ENCODE measurements at places on chromosomes 7 and 10.

- DNase-seq = no peak
These were observed 81.0 kb downstream of the SNX10 start for GRCh38 chr7:26372704-26373103.

DNA sequence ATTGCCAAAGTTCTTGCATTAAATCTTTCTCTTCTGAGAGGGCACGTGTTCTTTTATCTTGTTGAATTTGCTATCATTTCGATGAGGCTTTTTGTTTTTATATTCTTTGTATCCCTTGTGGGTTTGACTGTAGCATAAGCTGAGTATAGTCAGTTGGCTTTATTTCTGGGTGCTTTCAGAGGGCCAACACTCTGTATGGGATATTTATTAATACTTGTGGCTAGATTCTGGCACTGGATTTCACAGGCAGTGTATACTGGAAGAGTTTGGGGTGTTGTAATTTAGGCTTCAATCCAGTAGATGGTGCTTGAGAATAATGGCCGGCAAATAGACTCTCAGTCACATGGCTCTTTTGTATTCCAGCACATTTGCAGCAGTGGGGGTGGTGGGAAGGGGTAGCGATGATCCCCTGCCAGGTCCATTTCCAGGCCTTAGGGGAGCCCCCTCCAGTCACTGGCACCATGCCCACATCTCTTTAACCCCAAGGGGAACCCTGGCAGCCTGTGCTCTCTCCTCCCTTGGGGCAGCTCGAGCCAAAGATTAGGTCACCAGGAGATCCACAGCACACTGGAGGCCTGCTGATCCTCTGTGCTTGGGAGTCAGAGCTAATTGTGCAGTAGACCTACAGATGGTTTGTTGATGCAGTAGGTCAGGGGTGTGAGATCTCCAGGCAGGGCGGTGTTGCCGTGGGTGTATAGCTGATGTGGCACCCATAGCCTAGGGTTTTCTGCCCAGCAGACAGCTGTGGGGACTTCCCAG is 81.8 kb downstream of the PTPN20 start:
- no peak for DNase-seq

DNA sequence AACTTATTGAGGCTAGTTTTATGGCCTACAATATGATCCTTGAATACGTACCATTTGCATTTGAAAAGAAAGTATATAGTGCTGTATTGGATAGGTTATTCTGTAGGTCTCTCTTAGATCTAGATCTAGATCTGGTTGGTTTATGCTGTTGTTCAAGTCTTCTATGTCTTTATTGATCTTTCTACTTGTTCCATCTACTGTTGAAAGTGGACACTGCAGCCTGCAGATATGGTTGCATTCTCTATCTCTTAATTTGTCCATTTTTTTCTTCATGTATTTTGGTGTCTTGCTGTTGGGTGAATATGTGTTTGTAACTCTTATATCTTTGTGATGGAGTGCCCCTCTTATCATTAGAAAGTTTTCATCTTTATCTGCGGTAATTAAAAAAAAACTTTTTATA is 139.4 kb upstream of the PCDH15 start:
- no peak for DNase-seq

- DNase-seq = no peak
These were observed 633.2 kb upstream of the NRP1 start for GRCh38 chr10:33967606-33968120.

GRCh38 chr10:113921561-113922370 is 67.3 kb downstream of the NHLRC2 start:
- no peak for DNase-seq

DNA sequence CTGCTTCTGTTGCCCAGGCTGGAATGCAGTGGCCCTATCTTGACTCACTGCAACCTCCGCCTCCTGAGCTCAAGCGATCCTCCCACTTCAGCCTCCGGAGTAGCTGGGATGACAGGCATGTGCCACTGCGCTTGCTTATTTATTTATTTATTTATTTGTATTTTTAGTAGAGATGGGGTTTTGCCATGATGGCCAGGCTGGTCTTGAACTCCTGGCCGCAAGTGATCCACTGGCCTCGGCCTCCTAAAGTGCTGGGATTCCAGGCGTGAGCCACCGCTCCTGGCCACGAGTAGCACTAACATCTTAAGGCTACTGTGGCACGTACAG is 70.9 kb downstream of the CARD11 start:
- DNase-seq = peak; percentile 45

DNA sequence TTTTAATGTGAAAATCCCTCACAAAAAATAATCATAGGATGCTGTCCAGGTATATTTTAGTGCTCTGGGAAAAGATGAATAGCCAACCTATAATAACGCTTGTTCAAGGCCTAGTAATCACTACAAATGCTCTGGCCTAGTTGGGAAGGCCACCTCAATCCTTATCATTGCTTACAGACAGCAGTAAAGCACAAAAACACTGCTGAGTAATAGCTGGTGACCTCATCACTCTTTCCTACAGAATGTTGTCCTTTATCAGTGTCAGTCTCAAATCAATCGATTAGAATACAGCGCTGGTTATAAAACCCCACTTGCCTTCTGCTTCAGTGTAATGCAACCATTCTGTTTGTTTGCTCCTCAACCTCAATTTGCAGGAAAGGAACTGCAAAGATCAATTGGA is 72.6 kb upstream of the STEAP1 start:
- DNase-seq = no peak

GRCh38 chr7:24406053-24406788 is 122.2 kb downstream of the NPY start:
- DNase-seq = no peak

DNA sequence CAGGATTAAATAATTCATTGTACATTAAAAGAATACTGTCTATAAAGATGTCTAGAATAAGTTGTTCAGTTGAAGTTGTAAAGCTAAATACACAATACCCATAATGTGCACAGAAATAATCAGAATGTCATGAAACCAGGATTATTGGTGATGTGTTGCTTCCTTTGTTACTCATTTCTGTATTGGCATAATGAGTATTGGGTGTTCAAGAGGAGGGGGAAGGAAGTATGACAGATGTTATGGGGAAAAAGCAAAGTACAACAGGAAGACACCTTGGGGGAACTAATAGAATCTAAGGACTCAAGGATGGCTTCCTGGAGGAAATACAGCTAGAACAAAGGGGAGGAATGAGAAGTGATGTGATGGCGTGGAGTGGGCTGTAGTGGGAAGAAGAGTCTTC is 15.0 kb downstream of the ANKRD1 start:
- DNase-seq = no peak

DNA sequence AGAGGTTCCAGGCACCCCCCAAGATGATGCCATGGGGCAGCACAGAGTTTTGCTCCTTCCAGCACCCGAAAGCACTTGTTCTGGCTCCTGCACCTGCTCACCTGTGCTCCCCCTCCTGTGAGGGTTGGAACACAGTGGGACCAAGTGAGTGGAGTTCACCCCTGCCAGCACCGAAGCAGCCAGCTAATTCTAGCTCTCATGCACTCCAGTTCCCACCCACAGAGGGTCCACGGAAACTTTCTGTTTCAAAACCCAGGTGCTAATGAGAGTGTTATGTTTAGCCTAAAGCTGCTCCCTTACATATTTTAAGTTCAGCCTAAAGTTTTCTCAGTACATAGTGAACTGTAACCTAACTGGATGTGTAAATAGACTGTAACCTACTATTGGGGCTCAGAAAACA is 42.6 kb upstream of the SLC35G1 start:
- DNase-seq = no peak

DNA sequence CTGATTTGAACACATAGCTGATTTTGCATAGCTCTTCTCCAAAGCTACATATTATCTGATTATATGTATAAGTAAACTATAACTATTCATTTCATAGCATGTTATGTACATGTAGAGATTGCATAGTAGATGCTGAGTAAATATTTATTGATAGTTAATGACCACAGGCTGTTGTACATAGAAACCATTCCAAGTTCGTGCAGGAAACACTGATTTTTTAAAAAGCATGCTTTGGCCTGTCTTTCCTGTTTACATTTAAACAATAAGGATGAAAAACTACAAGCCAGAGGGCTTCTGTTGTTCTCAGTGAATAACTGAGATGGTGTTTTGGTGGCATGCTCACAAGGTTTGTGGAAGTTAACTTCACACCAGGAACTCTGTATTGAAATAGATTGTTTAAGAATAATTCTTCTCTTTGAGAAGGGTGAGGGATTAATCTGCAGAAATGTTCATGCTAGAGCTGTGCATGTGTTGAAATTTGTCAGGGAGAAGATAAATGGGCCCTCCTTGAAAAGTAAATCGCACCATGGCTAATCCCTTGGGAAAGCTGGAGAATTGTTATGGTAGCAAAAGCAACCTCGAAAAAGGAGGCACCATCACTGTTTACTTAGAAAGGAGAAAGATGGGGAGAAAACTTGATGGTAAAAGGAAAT is 120.2 kb upstream of the SP8 start:
- no peak for DNase-seq

DNA sequence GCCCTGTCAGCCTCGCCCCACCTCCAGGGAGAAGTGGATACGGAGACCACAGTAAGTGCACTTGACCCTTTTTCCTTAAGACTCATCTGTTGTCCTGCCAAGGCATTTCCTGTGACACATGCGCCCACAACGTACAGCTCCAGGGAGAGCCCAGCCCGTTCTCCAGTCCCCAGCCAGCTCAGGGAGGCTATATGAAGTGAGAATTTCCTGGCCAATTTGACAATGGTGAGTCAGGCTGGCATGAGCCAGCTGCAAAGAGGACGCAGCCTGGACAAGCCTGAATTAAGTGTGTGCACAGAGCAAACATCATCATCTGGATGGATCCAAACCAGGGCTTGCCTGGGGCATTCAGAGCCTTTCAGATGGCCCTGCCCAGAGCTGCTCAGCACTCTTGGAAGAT is 244.8 kb downstream of the KCNMA1 start:
- no peak for DNase-seq

DNA sequence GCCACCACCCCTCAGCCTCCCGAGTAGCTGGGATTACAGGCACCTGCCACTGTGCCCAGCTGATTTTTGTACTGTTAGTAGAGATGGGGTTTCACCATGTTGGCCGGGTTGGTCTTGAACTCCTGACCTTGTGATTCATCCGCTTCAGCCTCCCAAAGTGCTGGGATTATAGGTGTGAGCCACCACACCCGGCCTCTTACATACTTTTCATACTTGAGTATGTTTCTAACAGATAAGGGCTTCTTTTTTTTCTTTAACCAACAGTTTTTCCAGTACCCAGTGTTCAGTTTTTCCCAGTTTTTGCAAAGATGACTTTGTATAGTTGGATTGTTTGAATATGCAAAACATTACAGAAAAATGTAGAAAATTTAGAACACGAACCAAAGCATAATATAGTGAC is 7.7 kb downstream of the EIF4H start:
- DNase-seq = no peak

- no peak for DNase-seq
These were observed 11.0 kb upstream of the PPIF start for GRCh38 chr10:79336276-79336675.

DNA sequence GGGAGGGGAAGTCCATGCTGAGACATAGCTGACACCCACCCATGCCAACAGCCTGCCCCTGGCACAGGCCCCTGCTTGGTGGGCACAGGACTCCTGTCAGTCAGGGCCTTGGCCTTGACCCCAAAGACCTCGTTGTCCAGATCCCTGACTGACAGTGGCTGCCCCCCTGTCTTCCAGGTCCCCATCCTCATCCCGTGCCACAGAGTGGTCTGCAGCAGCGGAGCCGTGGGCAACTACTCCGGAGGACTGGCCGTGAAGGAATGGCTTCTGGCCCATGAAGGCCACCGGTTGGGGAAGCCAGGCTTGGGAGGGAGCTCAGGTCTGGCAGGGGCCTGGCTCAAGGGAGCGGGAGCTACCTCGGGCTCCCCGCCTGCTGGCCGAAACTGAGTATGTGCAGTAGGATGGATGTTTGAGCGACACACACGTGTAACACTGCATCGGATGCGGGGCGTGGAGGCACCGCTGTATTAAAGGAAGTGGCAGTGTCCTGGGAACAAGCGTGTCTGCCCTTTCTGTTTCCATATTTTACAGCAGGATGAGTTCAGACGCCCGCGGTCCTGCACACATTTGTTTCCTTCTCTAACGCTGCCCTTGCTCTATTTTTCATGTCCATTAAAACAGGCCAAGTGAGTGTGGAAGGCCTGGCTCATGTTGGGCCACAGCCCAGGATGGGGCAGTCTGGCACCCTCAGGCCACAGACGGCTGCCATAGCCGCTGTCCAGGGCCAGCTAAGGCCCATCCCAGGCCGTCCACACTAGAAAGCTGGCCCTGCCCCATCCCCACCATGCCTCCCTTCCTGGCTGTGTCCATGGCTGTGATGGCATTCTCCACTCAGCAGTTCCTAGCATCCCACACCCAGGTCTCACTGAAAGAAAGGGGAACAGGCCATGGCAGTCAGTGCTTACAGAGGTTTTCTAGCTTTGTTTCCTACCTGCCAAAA is 197.2 kb downstream of the EBF3 start:
- DNase-seq = peak; percentile 45

DNA sequence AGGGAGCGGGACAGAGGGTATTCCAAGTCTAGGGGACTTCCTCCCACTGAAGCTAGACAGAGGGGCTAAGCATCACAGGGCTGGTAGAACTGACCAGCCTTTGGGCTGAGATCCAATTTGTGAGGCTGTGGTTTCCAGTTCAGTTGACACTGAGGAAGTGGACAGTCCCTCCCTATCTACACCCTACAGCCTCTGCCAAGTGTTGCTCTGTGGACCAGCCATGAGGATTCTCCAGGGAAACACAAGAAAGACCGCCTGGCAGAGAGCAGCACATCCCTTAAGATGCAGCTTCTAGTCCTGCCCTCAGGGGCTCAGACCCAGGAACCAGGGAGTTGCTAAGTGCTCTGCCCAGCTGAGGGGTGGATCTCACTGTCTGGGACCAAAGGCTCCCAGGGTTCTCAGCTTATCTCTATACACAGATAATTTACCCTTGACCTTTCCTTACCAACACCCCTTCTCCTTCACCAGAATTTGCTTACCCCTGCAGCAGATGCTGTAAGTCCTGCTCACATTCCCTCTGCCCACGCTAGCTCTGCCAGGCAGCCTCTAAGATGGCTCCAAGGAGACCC is 252.0 kb downstream of the SKIDA1 start:
- no peak for DNase-seq

DNA sequence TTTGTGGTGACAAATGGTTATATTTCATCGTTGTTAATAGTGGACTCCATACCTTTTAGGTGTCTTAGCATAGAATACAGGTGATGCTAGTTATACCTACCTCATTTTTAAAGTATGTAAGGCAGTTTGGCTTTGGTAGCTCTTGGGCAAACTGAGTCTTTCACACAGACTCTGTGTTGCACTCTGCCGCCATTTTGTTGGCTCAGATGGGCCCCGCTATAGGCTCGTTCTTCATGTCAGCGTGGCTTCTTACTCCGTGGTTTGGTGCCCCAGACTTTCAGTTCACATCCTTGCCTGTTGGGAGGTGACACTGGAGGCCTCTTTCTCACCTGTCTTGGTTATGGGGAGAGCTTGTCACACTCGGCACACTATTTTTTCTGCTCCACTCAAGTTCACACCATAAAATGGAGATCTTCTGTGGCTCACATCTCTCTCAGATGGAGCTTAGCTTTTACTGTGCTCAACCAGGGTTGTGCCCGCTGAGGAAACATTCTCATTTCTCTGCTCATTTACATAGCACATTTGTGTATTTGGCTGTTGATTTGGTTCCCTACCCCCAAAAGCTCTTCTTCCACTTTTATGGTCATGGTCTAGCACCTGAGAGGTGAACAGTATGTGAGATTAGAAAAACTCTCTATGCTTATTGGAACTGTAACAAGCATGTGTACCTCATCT is 178.5 kb downstream of the ARID5B start:
- DNase-seq = no peak
